ENCODE measurements at places on chromosomes 1 and 21.
A peak's percentile ranks its signal among the peaks of the same experiment; 100 is the strongest.

- DNase-seq: no peak
Measured at GRCh38 chr1:109763646-109764415, at the start of gene EPS8L3. EPS8L3 (minus strand) TSS chr1:109763923; CDS start chr1:109761749, 2,174 bp downstream.

- no peak for DNase-seq
Measured at GRCh38 chr1:182702826-182703524, 18.6 kb upstream of the RGS8 start.

DNA sequence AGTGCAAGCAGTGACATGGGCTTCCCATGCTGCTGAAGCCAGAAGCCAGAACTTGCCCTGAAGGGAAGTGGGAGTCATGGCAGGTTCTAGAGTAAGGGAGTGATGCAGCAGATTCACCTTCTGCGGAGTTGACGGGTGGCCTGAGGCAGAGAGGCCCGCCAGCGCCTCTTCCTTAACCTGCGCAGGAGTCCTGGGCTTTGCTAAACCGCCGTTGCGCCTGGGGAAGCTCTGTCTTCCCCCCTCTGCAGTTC lies 67.3 kb downstream of the OBSCN start:
- DNase-seq: no peak

DNA sequence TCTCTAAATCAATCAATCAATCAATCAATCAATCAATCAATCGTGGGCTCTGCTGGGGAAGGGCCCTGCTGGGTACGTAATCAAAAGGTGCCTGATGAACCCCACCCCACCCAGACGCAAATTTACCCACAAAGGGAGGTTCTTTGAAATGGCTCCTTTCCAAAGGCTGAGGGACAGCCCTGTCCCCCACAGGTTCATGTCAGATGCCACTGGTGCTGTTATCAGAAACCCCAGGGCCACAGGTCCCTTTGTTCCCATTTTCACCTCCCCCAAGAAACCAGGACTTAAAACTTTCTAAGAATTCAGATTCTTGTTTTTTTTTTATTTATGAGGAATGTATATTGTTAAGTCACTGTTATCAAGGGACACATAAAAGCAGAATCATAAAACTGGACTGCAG lies 14.2 kb downstream of the CHRNB2 start:
- DNase-seq: no peak

DNA sequence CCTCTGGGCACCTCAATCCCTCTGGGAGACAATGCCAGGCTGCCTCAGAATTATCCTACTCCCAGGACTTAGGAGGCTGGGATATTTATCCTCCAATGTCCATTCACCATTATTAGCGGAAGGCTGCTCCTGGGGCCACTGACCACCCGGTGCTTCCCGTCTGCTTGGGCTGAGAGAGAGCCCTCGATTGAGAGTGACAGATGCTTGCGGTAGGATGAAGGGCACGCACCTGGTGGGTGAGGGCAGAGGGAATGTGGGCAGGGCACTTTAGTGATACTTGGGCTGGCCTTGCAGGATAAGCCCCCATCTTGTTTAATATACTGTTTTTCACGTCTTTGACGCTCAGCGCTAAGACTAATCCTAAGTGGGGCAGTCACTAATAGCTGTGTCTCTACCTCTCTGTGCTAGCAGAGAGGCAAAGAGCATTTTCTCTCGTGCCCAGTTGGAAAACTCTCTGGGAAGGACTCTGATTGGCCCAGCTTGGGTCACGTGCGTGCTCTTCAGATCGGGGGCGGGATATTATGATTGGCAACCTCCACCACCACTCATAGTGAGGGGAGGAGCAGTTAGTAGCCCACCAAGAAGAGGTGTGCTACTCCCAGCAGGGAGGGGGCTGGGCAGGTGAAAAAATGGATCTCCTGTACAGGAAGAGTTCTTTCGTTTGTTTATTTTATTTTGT lies 10.6 kb upstream of the PARS2 start:
- DNase-seq: peak; percentile 57

DNA sequence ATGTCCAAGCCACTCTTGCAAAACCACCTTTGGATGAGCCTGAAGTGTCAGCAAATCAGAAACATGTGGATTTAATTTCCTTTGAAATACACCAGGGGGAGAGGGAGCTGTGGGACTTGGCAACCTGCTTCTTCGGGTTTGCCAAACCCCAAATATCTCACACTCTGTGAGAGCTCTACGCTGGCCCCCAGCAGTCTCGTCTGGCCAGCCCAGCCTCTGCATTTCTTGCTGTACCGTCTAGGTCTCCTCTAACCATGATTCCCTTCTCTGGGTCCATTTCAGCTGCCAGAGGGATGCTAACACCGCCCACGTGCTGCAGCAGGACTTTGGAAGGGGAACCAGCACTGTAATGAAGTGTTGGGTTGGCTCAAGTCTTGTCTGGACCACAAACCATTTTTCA lies 114.6 kb downstream of the MRPS6 start:
- DNase-seq: peak; percentile 24

DNA sequence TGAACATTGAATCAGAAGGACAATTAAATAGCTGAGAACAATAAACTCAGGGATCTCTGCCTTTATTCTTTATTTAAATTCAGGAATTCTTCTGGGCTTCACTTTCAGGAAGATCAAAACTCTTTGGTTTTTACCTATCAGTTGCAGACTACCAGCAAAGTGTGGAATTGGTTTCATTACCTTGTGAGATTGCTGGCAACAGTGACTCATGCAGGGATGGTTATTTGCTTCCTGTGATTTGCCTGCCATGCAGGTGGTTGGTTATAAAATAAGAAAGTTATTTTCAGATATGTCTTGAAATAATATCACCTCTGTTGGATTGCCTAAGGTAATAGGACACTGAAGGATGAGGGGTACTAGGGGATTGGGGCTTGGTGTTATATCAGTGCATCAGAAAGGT lies 204.6 kb downstream of the PTBP2 start:
- DNase-seq: no peak

DNA sequence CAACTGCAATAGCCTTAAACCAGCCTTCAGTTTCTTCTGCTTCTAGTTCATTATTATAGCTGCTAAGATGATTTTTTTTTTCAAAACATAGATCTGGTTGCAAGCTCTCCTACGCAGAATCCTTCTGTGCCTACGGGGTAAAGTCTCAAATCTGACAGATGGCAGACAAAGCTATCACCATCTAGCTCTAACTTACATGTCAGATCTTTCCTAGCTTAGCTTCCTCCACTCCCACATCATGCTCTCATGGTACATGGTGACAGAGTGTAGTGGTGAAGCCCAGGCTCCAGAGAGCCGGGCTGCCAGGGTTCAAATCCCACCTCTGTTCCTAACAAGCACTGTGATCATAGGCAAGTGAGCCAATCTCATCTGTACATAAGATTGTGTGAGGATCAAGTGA lies 24.2 kb upstream of the GUCA2B start:
- no peak for DNase-seq

GRCh38 chr1:3504822-3505153 lies 50.3 kb downstream of the ARHGEF16 start:
- no peak for DNase-seq

GRCh38 chr1:225437710-225438437 lies 10.0 kb upstream of the LBR start:
- no peak for DNase-seq

DNA sequence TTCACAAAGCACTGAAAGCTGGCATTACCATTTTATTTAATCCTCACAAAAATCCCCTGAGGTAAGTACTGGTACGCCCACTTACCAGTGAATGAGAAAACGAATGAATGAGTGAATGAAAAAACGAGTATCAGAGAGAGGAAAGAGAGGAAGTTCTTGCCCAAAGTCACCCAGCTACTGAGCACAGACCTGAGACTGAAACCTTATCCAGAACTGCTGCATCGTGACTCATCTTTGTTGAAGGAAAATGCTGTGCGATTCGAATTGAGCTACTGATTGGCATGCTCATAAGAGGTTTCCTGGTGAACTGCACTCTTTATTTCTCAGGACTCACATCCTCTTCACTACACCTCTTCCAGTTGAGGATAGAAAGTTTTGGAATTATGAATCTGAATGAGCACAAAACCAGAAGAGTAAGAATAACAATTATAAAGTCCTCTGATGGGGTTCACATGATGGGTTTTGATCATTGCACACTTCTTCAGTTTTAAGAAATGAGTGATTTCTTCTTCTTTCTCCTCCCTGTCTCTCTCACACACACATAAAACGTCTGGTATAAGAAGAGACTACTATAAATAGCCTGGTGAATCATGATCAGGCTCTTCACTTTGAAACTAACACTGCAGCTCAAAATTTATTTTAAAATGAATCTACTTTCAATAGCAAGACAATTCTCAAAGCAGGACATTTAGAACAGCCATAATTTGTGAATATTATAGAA lies 32.1 kb downstream of the IL12RB2 start:
- DNase-seq: peak; percentile 81

- peak; percentile 10 for DNase-seq
Measured at GRCh38 chr1:223628233-223629125, 37.0 kb downstream of the CAPN8 start.

DNA sequence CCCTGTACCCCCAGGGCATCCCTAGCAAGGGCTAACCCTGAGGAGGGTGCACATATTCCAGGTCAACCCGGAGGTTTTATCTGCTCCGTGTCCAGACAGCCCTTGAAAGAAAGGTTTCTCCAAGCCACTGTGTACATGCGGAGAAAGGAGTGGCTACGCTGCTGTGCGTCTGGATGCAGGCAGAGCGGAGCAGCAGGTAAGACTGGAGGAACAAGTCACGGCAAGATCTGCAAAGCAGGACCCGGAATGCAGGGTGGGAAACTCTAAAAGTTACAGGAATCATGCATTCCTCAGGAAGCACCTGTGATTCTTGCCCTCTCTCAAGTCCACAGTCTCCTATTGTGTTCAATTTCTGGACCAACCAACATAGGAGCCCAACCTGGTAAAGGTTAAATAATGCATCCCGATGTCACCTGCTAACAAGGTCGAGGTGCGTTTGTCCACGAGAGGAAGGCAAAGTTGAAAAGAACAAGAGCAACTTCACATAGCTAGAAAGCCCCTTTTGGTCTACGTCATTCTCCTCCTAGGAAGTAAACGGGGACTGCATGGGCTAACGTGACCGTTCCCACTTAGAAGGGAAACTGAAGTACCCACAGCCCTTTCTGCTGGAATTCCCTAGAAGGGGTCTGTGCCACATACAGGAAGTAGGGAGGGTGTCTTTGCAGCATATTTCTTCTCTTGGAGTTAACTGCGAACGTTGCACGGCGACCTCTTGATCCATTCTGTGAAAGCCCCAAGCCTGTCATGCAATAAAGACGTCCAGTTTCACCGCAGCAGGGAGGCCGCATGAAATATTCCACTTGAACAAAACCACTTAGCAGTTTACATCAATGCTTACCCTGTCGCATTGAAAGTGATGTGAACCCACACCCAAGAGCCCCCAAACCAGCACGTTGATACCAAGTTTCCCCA lies 5.8 kb downstream of the TIAM1 start:
- no peak for DNase-seq

- DNase-seq: no peak
Measured at GRCh38 chr1:86504137-86504479, 35.4 kb downstream of the CLCA1 start.

DNA sequence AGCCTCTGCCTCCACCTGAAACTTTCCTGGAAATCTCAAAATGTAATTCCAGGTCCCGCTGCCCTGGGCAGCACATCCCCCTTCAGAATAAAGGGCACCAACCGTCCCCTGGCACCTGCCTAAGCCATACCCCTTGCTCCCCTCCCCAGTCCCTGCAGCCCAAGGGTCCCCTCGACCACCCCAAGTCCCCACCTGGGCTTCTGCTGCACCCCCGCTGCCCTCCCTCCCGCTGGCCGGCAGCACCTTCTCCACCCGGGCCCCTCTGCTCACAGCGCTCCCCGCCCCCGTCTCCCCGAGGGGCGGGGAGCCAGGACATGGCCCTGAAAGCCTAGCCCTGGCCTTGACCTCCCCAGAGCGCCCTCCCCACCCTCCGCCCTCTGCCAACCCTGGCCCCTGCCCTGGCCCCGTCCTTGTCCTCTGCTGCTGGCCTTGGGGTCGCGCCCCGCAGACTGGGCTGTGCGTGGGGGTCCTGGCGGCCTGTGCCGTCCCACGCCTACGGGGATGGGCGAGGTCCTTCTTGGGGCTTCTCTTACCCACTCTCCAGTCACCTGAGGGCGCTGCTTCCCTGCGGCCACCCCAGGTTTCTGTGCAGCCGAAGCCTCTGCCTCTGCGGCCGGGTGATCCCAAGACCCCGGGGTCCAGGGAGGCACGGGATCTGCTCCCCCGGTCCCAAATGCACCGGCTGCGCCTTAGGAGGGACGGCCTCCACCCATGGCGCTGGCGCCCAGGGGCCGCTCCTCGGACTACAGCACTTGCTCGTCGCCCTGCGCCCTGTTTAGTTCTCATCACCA lies 41.7 kb downstream of the WDR4 start:
- DNase-seq: no peak

- DNase-seq: no peak
Measured at GRCh38 chr1:104028416-104029035, 278.8 kb downstream of the AMY1C start.

DNA sequence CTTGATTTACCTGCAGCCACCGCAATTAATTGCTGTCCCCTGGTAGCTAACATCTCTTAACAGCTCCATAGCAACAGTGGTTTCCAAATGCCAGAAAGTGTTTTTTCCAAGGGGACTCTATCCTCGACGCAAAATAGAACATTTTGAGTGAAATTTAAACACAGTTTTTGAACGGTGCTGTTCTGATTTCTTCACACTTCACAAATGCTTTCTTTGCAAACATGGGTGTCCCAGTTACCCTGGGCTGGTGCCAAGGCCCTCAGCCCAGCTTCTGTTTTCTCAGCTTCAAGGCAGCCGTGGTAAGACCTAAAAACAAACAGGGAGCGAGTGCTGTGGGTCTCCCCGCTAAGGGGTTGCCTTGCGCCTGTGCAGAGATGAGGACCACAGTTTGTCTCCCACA lies 147.3 kb upstream of the VAMP3 start:
- no peak for DNase-seq

GRCh38 chr1:38266197-38266520 lies 219.6 kb upstream of the POU3F1 start:
- no peak for DNase-seq

DNA sequence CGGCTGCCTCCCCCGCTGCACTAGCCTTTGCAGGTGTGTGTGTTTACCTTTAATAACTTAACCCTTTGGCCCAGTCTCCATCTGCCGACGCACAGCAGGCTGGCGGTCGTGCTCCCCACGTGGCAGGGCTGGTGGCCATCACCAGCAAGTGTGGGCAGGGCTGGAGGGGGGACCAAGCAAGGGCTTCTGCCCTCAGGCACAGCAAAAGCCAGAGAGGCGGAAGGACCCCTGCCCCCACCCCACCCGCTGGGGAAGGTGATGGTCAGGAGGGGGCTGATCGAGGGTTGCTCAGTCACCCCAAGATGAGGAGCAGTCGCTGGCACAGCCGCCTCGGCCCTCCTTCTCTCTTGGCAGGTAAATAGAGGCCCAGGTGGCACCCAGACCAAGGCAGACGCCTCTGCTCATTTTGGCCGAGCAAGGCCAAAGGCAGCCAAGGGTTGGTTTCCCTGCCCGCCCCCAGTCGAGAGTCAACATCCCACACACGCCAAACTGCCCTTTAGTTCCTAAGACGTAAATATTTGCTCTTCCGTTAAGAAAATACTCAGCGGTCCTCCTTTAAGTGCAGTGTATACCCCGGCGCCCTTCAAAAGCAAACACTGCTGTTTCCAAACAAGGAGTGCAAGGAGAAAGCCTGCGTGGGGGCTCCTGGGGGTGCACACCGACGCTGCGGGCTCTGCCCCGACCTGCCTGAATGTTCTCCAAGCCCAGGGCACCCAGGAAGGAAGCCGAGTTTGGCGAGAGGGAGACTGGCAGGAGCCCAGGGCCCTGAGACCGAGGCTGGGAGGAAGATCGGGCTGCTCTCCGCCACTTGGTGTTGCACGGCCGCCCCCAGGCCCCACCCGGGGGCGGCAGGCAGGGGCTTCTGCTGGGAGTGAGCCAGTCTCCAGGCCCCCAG lies 82.7 kb downstream of the SIK1 start:
- no peak for DNase-seq

GRCh38 chr1:41807390-41807789 lies 111.3 kb downstream of the HIVEP3 start:
- no peak for DNase-seq

GRCh38 chr1:207845109-207845508 lies 65.8 kb downstream of the CD34 start:
- DNase-seq: no peak

Measured in iris pigment epithelial cell (primary cell).